ENCODE measurements at places on chromosomes 6 and 20. TPM values are rescaled to one million over a fixed set of nuclear protein-coding genes. Genes with fewer than 3 reads are reported as not detected.
A peak's percentile ranks its signal among the peaks of the same experiment; 100 is the strongest.

DNA sequence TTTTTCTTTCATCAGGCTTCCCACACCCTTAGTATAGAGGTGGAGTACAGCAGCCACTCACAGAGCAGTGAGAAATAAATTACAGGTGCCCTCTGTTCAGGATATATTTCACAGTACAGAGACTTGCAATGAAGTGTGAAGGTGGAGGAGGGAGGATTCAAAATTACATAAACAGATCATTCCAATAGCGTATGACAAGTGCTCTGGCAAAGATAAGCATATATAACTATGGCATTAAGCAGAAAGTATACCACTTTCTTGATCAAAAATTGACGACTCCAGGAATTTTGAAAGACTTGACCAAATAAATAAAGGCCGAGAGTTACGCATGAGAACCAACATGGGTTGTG lies 108.7 kb downstream of the GPX5 start:
- DNase-seq, result no peak

DNA sequence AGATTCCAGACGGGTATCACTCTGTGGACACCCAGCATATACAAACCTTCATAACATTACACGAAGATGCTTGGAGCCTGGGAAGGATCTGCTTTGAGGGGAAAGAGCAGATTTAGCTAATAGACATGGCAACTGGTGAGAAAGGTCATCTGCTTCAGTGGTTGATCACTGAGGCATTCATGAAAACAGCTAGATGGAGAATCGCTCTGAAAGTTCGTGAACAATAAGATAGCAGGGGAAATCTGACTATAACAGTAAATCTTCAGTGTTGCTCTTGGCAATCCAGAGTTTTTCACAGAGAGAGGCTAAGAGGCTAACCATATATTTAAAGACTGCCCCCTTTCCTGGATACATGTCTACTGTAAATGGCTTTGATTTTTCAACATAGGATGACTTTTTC lies 245.3 kb downstream of the FARS2 start:
- no peak for DNase-seq

DNA sequence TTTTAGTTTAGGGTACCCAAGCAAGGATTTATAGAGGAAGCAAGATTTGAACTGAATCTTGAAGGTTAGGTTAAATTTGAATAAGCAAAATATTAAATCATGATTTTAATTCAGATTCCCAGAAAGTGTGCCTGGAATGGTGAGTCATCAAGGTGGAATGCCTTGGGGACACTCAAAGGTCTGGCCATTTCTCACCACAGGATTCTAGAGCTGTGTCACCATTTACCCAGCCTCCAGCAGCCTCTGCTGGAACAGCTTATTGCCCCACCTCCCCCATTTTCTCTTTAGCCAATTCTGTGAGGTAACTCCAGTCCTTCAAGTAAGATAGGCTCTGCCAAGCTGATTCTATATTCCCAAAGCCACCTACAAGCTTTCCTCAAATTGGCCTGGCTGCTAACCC lies 181.4 kb downstream of the SIM1 start:
- DNase-seq, result no peak

DNA sequence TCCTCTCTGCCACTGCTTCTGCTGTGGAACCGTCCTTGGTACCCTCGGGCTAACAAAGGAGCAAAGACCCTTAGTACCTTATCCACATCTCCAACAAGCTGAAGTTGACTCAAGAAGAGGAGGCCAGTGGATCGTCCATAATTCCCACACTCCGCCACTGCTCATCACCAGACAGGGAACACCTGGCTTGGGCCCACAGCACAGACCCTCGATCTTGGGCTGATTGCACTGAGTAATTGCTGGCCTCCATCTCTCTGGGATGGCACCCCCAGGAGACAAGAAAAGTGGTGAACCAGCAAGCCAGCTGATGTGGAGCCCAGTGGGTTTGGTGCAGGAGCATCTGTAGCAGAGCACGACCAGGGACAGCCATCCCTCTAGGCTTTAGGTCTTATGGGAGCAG lies 109.4 kb upstream of the GRIK2 start:
- DNase-seq, result no peak

DNA sequence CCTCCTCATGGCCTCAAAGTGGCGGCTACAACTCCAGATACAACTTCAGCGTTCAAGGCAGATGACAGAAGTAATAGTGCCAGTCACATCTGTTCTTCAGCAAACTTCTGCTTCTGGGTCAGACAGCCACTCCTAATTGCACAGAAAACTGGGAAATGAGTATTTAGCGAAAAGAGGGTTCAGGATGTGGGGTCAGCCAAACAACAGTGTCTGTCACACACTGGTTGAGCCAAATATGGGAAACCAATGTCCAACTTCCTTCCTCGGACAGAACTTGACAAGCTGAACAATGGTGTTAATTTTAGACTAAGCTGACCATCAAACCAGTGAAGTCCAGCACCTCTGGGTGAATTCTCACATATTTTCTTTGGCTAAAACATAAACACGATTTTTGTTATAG lies 22.1 kb downstream of the NUDT3 start:
- DNase-seq, result no peak

DNA sequence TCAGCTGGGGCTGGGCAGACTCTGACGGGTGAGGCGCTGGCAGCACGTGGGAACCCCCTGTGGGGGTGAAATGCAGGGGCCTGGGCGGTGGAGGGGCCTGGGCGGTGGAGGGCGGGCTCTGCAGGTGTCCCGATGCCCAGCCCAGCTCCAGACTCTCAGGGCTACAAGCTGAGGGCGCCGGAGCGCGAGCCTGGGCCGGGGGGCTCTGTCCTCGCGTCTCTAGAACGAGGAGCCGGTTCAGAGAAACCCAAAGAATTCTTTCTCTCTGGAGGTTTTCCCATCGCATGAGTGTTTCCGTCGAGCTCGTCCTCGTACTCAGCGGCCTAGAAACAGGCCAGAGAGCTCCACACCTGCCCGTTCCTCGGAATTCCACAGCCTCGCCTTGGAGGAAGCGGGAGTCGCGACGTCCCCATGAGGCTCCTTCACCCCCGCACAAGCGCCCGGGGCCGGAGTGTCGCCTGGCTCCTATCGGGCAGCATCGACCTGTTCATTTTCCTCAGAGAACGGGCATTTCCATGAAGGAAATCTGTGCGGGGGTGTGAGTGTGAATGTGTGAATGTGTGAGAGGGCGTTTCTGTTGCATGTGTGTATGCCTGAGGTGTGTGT lies 76.9 kb downstream of the SMOC2 start:
- DNase-seq, result no peak

DNA sequence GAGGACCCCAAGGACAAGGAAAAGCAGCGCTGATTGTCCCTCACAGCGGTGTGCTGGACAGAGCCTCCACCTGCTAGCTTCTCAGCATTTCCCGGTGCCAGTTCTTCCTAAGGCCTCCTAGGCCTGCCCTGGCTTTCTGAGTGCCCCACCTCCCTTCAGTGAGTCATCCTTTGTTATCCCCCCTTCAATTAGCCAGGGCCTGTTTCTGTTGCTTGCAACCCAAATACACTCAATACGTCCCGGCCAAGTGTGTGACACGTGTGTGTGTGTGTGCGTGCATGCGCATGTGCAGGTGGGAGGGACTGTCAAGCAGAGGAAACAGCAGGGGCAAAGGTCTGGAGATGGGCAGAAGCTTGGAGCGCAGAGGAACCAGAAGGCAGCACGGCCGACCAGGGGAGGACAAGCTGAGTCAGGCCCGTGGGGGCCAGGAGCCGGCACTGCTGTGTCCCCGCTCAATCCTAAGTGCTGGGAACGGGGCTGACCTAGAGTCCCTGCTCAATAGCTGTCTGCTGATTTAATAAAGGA lies 159.8 kb downstream of the PREX1 start:
- no peak for DNase-seq

GRCh38 chr20:50128520-50128905 lies 15.6 kb upstream of the UBE2V1 start:
- no peak for DNase-seq

DNA sequence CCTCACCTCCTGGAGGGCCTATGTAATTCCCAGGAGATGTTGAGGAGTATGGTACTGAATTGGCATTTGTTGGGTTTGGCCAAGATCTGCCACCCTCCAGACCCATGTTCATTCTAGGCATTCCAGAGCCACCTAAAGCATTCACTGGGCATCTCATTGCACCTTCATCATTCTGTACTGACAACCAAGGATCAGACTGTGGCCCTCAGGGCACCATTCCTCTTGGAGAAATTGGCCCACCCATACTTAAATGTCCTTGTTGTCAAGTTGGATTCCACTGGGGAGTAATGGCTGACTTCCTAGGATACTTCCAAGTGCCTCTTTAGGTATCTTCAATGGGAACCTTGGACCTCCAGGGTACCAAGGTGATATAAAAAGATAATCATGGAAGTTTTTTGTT lies 16.8 kb upstream of the IBTK start:
- no peak for DNase-seq

- DNase-seq, result no peak
Observed at GRCh38 chr20:458776-459175, 3.6 kb downstream of the TBC1D20 start.

GRCh38 chr6:14210663-14211561 lies 93.3 kb downstream of the CD83 start:
- peak; percentile 82 for DNase-seq

- no peak for DNase-seq
Observed at GRCh38 chr6:130696806-130697205, 130.4 kb upstream of the SMLR1 start.

GRCh38 chr6:1057490-1058135 lies 254.3 kb upstream of the FOXQ1 start:
- DNase-seq, result no peak

- DNase-seq, result no peak
Observed at GRCh38 chr6:43790031-43790430, 20.0 kb downstream of the VEGFA start.

GRCh38 chr6:149923327-149923986 lies 536 bp upstream of the RAET1G start:
- DNase-seq, result no peak

- DNase-seq, result no peak
Observed at GRCh38 chr6:148500402-148500801, 157.8 kb downstream of the SASH1 start.

- DNase-seq, result no peak
Observed at GRCh38 chr6:105106260-105106659, 73.6 kb downstream of the POPDC3 start.

GRCh38 chr6:170516783-170517616 lies 36.1 kb downstream of the PSMB1 start:
- no peak for DNase-seq

- DNase-seq, result no peak
Observed at GRCh38 chr6:122758927-122759334, 20.6 kb upstream of the FABP7 start.

The BHLHE23 gene
- not detected for polyA plus RNA-seq

The SLC17A4 gene
- not detected for polyA plus RNA-seq

The RAB44 gene
- polyA plus RNA-seq, result 0.05 TPM

The FOXA2 gene
- polyA plus RNA-seq, result not detected

The SGK2 gene
- polyA plus RNA-seq, result 1.7 TPM

The SIM1 gene
- polyA plus RNA-seq, result 3.9 TPM

The ZC2HC1B gene
- not detected for polyA plus RNA-seq

The SEL1L2 gene
- not detected for polyA plus RNA-seq

The DDAH2 gene
- polyA plus RNA-seq, result 108 TPM

The SLC17A9 gene
- polyA plus RNA-seq, result 0.54 TPM
